Aorta (tissue), 5 donors: ENCODE measurements at places on chromosomes 5 and 9.

DNA sequence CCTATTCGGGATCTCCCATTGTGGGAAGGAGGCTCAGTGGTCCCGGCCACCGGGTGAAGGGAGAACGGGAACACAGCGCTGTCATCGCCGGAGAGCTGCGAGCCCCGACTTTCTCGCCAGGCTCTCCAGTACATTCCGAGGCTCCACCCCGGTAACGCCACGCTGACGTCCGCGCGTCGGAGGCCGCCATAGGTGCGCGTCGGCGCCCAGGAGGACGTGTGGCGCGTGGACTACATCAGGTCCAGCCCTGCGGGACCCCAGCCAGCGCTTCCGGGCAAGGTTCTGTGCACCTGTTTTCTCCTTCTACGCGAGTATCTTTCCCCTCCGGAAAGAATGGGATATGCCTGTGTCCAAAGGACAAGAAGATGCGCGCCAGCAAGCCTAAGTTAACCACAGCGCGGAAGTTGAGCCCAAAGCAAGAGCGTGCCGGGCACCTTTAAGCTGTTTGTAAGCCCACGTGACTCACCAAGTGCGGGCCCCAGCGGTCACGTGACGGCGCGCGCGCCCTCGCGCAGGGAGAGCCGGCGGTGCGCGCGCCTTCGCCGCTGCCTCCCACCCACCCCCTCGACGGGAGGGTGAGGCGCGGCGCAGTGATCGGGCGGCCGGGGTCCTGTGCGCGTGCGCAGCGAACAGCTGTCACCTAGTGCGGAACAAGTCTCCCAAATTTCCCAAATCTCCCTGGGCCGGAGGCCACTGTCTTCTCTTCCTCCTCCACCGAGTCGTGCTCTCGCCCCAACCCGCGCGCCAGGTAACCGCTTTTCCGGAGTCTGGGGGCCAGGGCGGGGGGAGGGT lies at the start of gene KDM4C:
Gene KDM4C (plus strand): TSS at position 518 of the 792 bp plus-strand sequence. CDS start 35,016 bp downstream, outside the sequence.
- peak; percentile 98 for DNase-seq

- DNase-seq, result no peak
Measured at GRCh38 chr9:14209399-14210345, 104.3 kb downstream of the NFIB start.

GRCh38 chr9:114908805-114909448 lies 21.5 kb downstream of the TNFSF8 start:
- DNase-seq, result no peak

GRCh38 chr9:136734837-136735496 lies 7.8 kb downstream of the LCN10 start:
- no peak for DNase-seq

DNA sequence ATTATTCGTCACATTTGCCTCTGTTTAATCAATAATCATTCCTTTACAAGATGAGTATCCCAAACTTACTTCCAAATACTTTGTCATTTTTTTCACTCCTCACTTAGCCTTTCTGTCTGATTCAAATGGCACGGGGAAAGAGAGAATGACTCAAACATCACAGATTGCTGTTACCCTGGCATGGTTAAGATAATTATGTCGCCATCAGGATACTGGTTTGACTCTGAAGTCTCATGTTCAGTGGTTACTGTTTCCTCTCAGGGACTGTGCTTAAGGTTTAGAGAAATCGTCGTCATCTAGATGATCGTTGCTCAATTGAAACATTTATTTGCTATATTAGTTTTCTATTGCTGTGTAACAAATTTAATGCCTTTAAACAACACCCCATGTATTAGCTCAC lies 45.2 kb upstream of the RAD23B start:
- DNase-seq, result no peak

GRCh38 chr5:9519537-9519936 lies 26.3 kb downstream of the SEMA5A start:
- no peak for DNase-seq

- DNase-seq, result no peak
Measured at GRCh38 chr5:31617867-31618266, 21.1 kb upstream of the PDZD2 start.

DNA sequence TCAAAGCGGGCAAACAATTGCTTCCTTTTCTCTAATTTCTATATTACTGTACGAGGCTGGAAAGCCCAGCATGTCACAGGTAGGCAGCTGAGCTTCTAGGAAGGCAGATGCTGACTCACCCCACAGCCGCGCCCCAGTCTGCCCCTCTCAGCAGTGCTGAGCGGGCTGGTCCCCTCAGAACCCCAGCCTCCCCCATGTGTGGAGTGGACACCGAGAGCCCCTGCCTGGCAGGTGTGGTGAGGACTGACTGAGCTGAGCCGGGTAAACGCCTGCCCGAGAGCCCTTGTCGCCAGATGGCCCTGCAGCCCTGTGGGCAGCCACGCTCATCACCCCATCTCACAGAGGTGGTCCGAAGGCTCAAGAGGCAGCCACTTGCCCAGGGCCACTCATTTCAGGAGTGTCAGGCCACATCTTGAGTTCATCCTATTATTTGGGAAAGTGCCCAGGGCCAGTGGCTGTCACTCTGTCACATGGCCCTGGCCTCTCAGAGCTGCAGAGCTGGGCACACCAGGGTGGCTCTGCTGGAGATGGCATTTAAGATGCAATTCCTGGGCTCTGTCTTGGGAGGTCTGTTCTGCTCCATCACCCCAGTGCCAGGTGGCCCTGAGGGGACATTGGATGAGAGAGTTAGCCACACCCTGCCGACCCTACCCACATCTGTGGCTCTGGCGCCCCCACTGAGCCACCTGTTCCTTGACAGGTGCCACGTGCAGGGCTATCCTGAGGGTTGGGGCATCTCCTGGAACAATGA lies 12.4 kb downstream of the CARD19 start:
- peak; percentile 48 for DNase-seq

- no peak for DNase-seq
Measured at GRCh38 chr5:162824360-162824759, 613.0 kb upstream of the CCNG1 start.

DNA sequence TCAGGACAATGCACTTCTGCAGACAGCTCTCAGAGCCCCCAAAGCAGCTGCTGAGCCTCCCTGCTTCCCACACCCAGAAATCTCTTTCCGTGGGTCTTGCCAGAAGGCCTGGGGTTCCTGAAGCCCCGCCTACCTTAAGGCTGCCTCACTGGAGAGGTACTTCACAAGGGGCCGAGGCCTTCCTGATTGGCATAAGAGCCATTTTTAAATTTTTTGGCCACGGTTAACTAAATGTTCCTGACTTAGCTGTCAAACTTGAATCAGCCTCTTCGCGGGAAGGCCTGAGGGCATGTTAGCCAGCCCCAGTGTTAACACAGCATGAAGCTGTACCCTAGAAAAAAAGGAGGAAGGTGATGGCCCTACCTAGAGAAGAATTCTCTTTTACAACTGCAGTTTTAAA lies 20.7 kb upstream of the EPB41L4B start:
- DNase-seq, result no peak

DNA sequence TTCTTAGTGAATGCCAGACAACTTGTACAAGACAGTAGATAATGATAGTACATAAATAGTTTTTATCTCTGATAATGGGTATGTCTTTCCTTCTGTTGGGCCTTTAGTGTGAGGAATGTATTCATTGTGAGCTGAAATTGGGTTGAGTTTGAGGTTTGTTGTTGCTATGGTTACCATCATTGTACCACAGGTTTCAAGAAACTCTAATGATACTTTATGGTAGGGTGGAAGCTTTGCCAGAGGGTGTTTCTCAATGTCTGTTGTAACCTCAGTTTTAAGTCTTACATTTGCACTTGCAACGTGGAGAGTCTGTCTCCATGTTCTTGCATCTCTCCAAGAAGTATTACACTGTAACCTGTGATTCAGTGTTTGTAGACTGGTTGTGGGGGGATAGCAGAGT lies 1550.1 kb downstream of the MAT2B start:
- no peak for DNase-seq

DNA sequence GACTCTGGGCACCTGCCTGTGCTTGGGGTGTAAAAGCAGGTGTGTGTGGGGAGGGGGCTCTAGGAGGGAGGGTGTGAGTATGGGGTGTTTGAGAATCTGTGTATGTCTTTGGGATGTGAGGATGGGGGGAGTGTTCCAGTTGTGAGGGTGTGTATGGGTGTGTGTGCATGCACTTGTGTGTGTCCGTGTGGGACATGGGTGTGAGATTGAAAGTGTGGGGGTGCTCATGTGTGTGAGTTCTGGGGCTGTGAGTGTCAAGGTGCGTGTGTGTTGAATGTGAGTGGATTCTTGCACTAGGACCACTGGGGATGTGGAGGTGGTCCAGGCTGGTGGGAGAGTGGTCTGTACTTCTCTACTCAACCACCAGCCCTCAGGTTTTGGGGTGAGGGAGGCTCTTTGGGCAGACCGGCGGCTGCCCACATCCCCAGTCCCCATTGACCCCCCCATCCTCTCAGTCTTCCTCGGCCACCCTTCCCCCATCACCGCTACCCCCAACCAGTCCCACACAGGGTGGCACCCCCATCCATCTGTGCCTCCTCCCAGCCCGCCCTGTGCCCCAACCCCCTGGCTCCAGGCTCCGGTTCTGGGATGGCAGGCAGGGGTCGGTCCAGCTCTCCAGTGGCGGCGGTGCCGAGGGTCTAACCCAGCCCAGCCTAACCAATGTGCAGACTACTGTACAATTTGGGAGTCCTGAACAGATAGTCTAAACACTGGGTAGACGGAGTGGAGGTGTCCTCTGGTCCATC lies 31.5 kb downstream of the GOLGA2 start:
- no peak for DNase-seq

DNA sequence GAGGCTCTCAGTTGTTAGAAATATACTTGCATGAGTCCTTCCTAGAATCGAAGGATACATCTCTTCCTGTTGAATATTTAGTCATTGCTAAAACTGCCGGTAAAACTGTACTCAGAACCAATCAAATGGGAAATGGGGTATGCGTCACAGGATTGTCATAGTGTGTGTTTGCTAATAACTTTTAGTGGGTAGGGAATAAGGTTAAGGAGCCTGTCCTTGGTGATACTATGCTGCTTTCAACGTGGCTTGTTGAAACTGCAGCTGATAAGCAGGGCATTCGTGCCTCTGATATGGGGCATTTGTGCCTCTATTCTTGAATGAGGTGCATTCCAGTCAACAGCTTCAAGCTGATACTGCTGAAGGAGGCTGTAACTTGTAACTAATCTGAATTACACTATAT lies 26.6 kb downstream of the HABP4 start:
- DNase-seq, result no peak

DNA sequence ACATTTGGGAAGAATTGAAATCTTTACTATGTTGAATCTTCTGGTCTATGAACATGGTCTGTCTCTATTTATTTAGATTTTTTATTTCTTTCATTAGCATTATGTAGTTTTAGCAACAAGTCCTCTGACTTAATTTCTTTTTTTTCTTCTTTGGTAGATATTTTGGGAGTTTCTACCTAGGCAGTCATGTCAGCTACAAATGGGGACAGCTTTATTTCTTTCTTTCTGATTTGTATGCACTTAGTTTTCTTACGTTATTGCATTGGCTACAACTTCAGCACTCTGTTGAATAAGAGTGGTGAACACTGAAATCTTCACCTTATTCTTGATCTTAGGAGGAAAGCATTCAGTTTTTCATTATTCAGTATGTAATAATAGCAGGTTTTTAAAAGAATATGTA lies 33.5 kb downstream of the SMC5 start:
- DNase-seq, result no peak

- no peak for DNase-seq
Measured at GRCh38 chr5:81572201-81572600, 178.3 kb upstream of the ACOT12 start.

GRCh38 chr5:134432677-134433359 lies 21.1 kb upstream of the CDKN2AIPNL start:
- no peak for DNase-seq

GRCh38 chr5:133401731-133402347 lies 210.5 kb downstream of the FSTL4 start:
- no peak for DNase-seq

GRCh38 chr5:68406767-68407241 lies 191.2 kb downstream of the PIK3R1 start:
- DNase-seq, result no peak

DNA sequence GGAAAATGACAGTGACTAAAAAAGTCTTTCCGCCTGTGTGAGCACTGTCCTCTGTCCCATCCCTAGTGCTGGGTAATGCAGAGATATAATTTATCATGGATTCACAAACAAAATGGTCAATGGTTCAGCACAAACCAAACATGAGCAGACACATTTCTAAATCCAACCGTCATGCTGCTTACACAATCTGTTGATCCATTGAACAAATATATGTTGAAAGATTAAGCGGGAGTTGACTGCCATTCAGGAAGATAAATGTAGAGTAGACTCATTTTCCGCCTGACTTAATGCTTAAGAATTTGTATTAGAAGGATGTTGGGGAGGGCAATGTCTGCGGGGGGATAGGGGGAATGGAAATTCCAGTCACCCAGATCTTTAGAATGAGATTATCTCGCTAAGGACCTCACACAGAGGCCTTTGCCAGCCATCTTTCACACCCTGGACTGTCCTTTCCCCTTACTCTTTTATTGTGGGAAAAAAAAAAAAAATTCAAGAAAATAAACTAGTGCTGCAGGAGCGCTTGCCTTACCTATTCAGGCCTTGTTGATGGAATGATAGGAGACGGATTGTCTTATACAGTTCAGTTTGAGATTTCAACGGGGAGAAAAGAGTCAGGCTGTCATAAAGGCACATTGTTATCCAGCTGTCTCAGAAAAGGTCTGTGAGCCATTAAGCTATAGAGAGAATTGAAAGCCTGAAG lies 153.7 kb downstream of the TLE1 start:
- no peak for DNase-seq
